Adrenal gland (tissue), 19 donors: ENCODE measurements at places on chromosomes 2 and 18.

GRCh38 chr2:81195774-81196382 lies 891.3 kb upstream of the LRRTM1 start:
- H3K36me3 ChIP-seq, result no peaks in the 10 kb centered on the region
- DNase-seq, result no peak
- H3K4me1 ChIP-seq, result no peaks in the 10 kb centered on the region
- no peak overlapping the region for H3K27ac ChIP-seq
- H3K27me3 ChIP-seq, result no peaks in the 10 kb centered on the region

DNA sequence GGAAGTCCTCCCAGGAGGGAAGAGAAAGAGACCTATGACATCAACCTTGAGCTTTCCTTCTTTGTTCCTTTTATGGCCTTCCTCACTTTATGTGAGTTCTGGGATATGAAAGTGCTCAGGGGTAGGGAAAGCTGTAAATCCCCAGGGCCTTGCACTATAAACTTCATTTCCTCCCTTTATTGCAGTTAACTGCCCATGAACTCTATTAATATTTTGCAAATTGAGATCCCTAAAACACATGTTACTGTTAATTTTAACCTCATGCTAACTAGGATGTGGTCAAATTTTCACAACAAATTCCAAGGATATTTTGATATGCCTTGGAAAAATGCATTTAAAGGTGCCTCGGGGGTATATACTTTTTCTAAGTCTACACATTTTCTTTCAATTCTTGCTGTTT lies 359.9 kb downstream of the OSR1 start:
- no peak overlapping the region for H3K4me3 ChIP-seq
- DNase-seq, result no peak
- H3K27ac ChIP-seq, result no peak overlapping the region
- no peaks in the 10 kb centered on the region for H3K27me3 ChIP-seq
- H3K36me3 ChIP-seq, result no peaks in the 10 kb centered on the region

GRCh38 chr2:127220102-127220767 lies at the start of gene CYP27C1:
CYP27C1 (minus strand) TSS chr2:127220299; CDS start chr2:127220270, 29 bp downstream.
- H3K27me3 ChIP-seq, result peaks cover 39% of the 10 kb centered on the region
- no peak for DNase-seq
- no peaks in the 10 kb centered on the region for H3K36me3 ChIP-seq
- peak within 1 kb of the TSS; percentile 52 for H3K4me3 ChIP-seq

DNA sequence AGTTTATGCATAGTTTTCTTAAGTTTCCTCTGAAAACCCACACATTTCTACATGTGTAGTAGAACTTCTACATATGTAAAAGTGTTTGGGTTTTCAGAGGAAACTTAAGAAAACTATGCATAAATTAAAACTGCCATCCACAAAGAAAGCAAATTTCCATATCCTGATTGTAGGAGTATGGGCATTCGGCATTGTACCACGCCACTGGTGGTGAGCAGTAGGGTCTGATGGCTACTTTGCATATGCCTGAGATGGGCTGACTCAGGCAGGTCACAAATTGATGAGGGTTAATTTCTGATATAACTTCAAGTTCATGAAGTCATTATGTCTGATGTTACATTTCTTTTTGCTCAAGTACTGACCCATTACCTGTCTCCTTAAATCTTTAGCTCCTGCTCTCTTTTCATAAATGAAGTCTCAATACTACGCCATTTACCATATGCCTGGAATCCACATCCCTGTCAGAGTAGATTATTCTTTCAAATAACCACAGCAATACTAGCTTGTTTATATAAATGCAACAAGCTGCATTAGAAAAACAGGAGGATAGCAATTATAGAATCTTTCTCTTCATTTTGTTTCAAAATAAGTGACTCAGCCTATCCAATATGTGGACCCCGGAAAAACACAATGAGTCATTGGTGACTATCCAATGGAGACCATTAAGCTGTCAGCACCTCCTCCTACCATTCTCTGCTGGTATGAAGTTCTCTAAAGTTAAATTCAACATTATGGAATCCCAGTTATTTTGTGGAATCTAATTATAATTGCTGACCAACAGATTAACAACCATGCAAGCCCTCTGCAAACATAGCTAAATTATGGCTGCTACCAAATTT lies 355.2 kb upstream of the UBE2E3 start:
- no peaks in the 10 kb centered on the region for H3K27me3 ChIP-seq
- no peak overlapping the region for H3K4me3 ChIP-seq
- no peak overlapping the region for H3K27ac ChIP-seq
- H3K4me1 ChIP-seq, result no peaks in the 10 kb centered on the region
- no peaks in the 10 kb centered on the region for H3K36me3 ChIP-seq

DNA sequence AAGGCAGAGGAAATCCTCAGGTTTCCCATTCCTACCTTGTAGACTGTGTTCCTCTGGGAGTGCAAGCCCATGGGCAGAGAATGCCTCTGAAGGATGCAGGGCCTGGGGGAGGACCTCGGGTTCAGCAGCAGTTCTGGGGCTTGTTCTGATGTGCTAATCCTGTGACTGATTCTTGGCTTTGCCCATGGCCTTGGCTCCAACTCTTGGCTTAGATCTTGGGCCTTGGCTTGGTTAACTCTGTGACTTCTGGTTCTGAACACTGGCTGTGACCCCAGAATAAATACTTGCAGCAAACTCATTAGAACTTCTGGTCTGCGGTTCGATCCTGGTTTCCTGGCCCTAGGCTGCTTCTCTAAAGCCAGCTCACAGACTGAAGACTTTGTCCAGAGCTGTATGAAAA lies 366.9 kb upstream of the ZEB2 start:
- no peaks in the 10 kb centered on the region for H3K27me3 ChIP-seq
- DNase-seq, result peak; percentile 34
- H3K36me3 ChIP-seq, result no peaks in the 10 kb centered on the region
- H3K4me1 ChIP-seq, result no peaks in the 10 kb centered on the region
- H3K27ac ChIP-seq, result no peak overlapping the region
- no peak overlapping the region for H3K4me3 ChIP-seq

- no peaks in the 10 kb centered on the region for H3K36me3 ChIP-seq
- DNase-seq, result no peak
- H3K27ac ChIP-seq, result no peak overlapping the region
- no peaks in the 10 kb centered on the region for H3K4me1 ChIP-seq
- no peak overlapping the region for H3K4me3 ChIP-seq
Measured at GRCh38 chr2:223566396-223566795, 35.8 kb downstream of the SCG2 start.

- no peak overlapping the region for H3K4me3 ChIP-seq
- no peak for DNase-seq
- no peaks in the 10 kb centered on the region for H3K36me3 ChIP-seq
- H3K27ac ChIP-seq, result no peak overlapping the region
- no peaks in the 10 kb centered on the region for H3K4me1 ChIP-seq
- H3K27me3 ChIP-seq, result no peaks in the 10 kb centered on the region
Measured at GRCh38 chr2:224711859-224712665, 4.1 kb downstream of the CCDC195 start.
